ENCODE measurements at places on chromosomes 6 and 20.

DNA sequence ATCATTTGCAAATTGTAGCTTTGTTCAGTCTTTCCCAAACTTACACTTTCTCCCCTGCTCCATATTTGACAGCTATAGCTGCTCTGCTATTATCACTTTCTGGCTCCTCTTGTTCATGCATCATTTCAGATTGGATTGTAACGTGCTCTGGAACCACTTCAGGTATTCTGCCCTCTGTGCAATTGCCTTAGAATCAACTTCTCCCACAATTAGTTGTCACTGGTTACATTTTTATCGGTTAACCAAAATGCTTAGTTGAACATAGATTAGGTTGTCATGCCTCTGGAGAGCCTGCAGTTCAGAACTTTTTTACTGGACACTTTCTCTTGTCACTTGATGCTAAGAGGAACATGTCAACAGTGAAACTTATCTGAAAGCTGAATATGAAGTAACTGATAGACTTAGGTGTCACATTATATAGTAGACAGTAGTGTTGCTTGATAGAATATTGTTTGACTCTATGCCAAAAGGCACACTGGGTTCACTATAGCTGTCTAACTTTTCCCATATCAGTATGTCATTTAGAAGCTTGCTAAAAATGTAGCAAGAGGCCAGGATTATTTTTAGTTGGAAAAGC is 127.7 kb upstream of the PTPRK start:
- no peak for DNase-seq

- DNase-seq: no peak
These were observed 31.6 kb upstream of the MANEA start for GRCh38 chr6:95545686-95546085.

- DNase-seq: no peak
These were observed 50.7 kb downstream of the SYNJ2 start for GRCh38 chr6:158032354-158032733.

DNA sequence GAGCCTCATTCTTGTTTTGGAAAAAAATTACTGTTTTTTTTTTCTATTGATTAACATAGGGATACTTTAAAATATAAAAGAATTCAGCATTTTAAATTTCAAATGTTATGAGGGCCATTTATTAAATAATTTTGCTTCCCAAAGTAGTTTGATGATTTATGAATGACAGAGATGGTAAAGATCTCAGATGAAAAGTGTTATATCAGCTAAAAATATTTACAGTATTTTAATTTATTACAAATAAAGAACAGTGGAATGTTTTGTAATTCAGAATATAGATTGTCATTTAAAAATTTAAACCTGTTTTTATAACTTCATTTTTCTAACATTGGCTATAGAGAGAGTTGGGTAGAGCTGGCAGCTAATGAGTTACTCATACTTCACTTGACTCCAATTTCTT is 256.0 kb downstream of the TPBG start:
- DNase-seq: no peak

DNA sequence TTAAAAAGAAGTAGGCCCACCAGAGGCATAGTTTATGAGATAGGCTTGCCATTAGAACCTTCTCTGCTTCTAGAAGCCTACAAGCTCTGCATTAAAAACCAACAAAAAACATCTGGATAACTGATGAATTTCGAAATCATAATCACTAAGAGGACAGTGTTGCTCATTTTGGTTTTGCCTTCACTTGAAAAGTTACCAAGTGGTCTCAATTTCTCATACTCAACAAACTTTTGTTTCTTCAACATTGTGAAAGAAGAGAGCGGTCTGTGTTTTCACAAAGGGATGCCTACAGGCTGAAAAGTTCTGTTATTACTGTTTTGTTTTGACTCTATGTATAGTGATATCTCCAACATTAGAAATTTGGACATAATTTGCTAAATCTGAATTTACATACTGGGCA is 98.9 kb downstream of the PDSS2 start:
- DNase-seq: no peak

- DNase-seq: no peak
These were observed 102.1 kb upstream of the LAMP5 start for GRCh38 chr20:9412309-9412708.

- no peak for DNase-seq
These were observed 16.0 kb downstream of the PMEPA1 start for GRCh38 chr20:57693670-57694329.

- no peak for DNase-seq
These were observed 73.0 kb downstream of the FARS2 start for GRCh38 chr6:5334341-5334740.

DNA sequence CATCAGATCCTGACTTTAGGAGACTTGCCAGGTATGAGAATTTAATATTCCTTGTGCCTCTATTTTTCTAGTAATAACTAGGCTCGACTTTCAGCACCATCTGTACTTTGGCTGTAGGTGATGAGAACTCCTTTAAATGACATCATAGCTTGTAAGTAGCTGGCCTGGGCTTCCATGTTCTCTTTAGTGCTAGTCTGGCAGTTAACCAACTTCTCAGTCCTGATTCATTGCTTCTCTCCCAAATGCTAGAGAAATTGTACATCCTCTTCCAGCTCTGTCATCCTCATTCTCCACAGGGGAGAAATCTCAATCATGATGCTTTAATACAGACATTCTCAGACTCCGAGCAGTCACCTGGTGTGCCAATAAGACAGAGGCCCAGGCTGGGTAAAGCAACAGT is 143.5 kb upstream of the MOCS1 start:
- DNase-seq: no peak

DNA sequence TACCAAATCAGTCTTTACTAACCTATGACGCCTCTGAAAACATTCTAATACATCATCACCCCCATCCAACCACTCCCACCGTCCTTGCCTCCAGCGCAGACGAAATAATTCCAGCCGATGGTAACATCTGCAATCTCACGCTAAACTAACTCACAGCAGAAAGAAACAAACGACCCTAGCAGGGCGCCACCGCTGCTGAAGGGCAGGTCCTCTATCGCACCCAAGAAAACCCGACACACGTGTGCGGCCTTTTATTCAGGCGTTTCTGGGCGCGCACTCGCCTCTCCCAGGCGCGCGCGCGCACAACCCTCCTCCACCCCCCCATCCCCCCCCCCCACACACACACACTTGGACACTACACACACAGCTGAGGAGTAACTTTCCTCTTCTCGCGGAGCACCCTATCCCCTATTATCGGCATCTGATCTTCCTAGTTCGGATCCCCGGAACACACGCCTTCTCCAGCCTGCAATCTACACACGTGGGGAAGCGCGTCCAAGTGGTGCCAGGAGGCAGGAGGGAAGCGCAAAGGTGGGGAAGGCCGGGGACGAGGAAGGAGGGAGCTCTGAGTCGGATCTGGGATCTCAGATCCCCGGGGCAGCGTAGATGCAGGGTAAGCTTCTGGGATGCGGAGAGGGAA is 1.4 kb downstream of the GFOD1 start:
- peak; percentile 28 for DNase-seq

GRCh38 chr6:103404799-103405198 is 1454.9 kb downstream of the HACE1 start:
- DNase-seq: no peak

DNA sequence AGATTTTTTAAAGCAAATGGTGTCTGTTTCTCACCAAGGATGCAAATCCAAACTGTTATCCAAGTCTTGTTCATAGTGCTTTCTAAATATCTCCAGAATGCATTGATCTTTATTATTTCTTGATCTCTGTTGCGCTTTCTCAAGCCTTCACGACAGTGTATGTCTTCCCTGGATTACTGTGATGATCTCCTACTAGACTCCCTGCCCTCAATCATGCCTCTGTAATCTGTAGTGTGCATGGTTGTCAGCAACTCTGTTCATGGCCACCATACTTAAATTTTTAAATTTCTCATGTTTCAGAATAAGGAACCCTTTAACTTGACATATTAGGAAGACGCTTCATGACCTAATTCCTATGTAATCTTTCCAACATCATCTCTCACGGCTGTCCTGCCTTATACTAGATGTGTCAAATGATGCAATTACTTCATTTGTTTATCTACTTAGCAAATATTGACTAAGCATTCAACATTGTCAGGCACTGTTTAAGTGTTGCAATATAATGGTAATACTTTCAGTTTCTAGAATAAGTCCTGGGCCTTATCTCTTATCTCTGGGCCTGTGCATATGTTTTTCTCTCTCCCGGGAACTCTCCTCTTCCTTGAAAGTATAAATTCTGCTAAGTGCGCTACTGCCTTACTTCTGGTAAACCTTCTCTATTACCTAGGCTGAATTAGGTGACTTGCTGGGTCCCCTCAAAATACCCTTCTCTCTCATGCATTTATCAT is 25.6 kb upstream of the AHI1 start:
- DNase-seq: no peak

DNA sequence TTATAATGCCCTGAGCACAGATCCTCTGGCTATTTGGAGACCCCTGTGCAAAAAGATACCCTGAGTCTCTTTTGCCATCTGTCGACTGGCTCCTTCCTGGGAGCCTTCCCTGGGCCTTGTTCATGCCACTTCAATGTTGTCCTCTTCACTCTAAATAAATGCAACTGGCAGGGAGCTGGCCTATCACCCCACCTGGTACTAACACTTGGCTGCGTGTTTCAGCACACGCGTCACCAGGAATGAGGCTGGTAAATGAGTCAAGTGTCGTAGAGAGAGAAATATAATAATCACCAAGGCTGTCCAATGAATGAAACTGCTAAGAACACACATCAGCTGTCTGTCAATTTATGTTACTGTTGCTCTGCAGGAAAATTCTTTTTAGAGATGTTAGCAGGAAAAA is 374.6 kb upstream of the JARID2 start:
- DNase-seq: no peak

- DNase-seq: no peak
These were observed 630 bp downstream of the PPP2R5D start for GRCh38 chr6:42984924-42985475.

GRCh38 chr6:99353126-99353525 is 3.7 kb upstream of the FAXC start:
- DNase-seq: no peak

GRCh38 chr20:14955399-14955798 is 618.0 kb upstream of the FLRT3 start:
- DNase-seq: no peak

GRCh38 chr20:6295127-6295866 is 172.5 kb upstream of the FERMT1 start:
- no peak for DNase-seq

GRCh38 chr6:42271834-42272805 is 54.5 kb upstream of the MRPS10 start:
- no peak for DNase-seq

DNA sequence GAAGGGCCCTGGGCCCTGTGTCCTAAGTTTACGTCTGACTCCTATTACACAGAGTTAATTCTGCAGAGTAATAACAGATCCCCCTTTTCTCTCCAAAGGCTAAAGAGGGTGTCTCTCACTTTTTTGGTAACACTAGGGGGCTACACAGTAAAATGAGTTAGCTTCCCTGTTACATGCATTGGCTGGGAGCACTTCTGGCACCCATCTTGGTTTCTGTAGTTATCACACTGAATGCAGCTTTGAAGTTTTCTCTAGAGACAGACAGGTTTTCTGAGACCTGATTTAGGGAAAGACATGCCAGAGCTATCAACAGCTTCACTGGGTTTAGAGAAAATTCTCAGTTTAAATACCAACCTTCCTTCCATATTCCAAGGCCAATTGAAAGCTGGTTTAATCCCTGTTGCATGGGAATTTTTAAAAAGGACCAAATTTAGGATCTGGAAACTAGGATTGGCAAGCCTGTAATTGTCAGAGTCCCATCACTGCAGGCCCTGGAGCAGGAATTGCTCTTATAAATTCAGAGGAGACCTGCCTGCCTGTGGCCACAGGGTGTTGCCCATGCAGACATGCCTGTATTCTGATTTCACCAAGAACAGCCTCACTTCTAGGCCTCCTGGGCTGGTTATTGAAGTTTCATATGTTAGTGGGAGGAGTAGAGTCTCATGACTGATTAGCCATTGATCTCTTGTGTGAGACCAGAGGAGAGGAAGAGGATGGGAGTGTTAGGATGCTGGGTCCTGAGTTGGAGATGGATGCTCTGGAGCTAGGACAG is 29.4 kb downstream of the RNF8 start:
- DNase-seq: no peak

DNA sequence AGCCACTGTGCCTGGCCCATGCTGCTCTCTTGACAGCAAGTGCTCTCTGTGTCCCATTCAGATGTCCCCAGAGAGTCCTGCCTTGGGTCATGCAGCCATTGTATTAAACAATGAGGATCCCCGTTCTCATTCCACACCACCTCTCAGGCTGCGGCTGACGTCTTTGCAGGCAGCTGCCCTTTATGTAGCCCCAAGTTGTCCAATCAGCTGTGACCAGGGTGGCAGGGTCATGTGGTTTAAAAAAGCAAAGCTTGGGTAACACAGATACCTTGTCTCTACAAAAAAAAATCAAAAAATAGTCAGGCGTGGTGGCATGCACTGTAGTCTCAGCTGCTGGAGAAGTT is 13.2 kb downstream of the GCNT2 start:
- DNase-seq: no peak

- DNase-seq: no peak
These were observed 84.3 kb upstream of the TMEM181 start for GRCh38 chr6:158475344-158476302.

- DNase-seq: peak; percentile 69
These were observed 949 bp upstream of the ATXN1 start for GRCh38 chr6:16762268-16762549.

DNA sequence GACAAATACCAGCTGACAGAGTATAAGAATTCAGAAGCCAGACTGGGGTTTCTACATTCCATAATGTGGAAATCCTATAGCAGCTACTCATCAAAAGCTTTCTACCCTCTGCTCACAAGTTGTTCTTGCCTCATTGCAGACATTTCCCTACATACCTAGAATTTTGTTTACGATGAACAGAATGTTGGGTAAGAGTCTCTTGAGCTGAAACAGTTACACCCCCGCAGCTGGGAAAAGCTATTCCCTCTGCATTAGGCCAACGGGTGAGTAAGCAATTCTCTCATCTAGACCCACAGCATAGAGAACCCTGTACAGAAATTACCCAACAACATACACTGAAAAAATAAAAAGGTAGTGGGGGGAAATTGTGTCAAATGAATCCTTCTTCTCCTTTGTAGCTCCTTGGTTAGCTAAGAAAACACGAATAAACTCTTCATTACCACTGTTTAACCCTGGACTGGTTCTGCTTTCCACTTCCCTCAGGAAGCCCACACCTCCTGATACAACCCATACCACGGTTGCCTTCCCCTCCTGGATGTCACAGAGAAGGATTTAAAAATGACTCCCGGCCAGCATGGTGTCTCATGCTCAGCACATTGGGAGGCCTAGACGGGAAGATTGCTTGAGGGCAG is 215.0 kb upstream of the SHLD1 start:
- DNase-seq: no peak

GRCh38 chr20:4717816-4718570 is 3.7 kb upstream of the PRND start:
- DNase-seq: no peak

DNA sequence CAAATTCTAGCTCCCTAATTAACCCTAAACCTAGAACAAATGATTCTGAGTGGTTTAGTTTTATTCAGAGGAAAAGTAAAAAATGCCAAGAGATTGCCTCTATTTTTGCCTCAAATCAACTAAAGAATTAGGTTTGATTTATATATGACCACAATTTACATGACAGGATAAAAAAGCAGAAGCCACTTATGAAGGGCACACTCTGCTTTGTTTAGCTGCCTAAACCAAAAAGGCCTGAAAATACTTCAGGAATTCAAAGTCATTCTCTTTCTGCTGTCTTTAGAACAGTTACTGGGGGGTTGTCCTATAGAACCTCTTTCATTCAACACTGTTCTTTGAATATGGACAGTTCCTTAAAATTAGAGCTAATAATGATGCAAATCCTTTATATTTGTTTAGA is 5.3 kb downstream of the FBXO5 start:
- no peak for DNase-seq

GRCh38 chr6:37244430-37245310 is 12.9 kb upstream of the TBC1D22B start:
- DNase-seq: no peak
